Skeletal muscle tissue (tissue), 5 donors: ENCODE measurements at places on chromosomes 1 and 21. TPM values are rescaled to one million over a fixed set of nuclear protein-coding genes. Genes with fewer than 3 reads are reported as not detected.

The LMNA gene
- total RNA-seq, result 399 TPM

The SERPINC1 gene
- total RNA-seq, result not detected

The IRF6 gene
- 0.52 TPM for total RNA-seq

The PLA2G2F gene
- total RNA-seq, result not detected

The CYP4A11 gene
- total RNA-seq, result under 0.01 TPM

The ATP5PF gene
- 90.3 TPM for total RNA-seq

The MROH7 gene
- 1.6 TPM for total RNA-seq

The TSPAN1 gene
- not detected for total RNA-seq

The ENAH gene
- 38.6 TPM for total RNA-seq

The PGD gene
- total RNA-seq, result 59.5 TPM

The C1orf87 gene
- total RNA-seq, result not detected

The BGLAP gene
- 1.0 TPM for total RNA-seq

The IGSF9 gene
- total RNA-seq, result under 0.01 TPM

The SPRR2A gene
- total RNA-seq, result not detected

The C1orf185 gene
- total RNA-seq, result not detected

The LHX8 gene
- total RNA-seq, result not detected

The TCEANC2 gene
- 3.1 TPM for total RNA-seq

The CDA gene
- not detected for total RNA-seq

The LENEP gene
- not detected for total RNA-seq
